ENCODE measurements at places on chromosomes 12 and 14.

- no peak for DNase-seq
Observed at GRCh38 chr12:57750561-57751431, 1.3 kb downstream of the CDK4 start.

- peak; percentile 59 for DNase-seq
Observed at GRCh38 chr12:109714141-109714912, 702 bp downstream of the FAM222A start.

DNA sequence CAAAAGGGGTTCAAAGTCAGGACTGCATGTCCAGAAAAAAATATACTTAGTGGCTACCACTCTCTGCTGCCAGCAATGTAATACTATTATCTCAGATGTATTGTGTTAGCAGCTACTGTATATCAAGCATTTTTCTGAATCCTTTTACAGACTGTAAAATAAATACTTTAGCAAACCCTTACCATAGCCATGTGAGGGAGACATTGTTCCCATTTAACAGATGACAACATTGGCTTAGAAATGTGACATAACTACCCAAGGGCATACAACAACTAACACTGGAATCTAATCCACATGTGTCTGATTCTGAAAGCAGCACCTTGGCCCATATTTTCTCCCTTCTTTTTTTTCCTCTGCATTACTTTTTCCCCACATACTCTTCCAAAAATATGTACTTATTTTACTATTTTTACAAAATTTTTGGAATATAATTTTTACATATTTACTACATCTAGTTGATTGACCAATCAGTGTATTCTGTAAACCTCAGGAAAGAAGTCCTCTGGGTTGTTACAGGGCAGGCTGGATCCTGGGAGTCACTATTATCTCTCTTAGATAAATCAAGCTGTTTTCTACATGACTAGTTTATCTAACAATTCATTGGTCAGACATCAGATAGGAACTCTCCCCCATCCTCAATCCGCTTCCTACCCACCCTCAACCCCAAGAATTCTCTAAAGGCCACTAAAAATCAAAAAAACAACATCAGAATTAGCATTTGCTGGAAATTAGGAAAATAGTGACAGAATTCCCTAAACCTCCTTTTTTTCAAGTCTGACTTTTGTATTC is 154.1 kb downstream of the BTG1 start:
- DNase-seq: no peak

DNA sequence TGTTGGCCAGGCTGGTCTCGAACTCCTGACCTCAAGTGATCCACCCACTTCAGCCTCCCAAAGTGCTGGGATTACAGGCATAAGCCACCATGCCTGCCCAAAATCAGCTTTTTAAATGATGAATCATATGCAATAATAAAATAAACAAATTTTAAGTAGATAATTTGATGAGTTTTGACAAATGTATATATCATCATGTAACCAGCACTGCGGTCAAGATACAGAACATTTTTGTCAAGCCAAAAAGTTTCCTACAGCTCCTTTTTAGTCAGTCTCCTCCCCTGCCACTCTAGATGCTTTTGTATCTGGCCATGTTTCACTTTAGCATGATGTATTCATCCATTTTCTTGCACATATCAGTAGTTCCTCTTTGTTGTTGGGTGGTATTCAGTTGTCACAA is 17.2 kb downstream of the FRMD6 start:
- DNase-seq: no peak

GRCh38 chr12:40945772-40946171 is 242.3 kb upstream of the PDZRN4 start:
- DNase-seq: no peak

GRCh38 chr12:93135286-93136239 is 206.5 kb upstream of the EEA1 start:
- no peak for DNase-seq

DNA sequence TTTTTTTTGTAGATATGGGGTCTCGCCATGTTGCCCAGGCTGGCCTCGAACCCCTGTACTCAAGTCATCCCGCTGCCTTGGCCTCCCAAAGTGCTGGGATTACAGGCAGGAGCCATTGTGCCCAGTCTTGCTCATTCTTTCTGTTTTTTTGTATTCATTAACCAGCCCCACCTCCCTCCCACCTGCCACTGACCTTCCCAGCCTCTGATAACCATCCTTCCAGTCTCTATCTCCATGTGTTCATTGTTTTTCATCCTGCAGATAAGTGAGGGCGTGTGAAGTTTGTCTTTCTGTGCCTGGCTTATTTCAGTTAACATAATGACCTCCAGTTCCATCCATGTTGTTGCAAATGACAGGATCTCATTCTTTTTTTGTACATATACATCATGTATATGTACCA is 19.0 kb downstream of the MYL2 start:
- DNase-seq: no peak

DNA sequence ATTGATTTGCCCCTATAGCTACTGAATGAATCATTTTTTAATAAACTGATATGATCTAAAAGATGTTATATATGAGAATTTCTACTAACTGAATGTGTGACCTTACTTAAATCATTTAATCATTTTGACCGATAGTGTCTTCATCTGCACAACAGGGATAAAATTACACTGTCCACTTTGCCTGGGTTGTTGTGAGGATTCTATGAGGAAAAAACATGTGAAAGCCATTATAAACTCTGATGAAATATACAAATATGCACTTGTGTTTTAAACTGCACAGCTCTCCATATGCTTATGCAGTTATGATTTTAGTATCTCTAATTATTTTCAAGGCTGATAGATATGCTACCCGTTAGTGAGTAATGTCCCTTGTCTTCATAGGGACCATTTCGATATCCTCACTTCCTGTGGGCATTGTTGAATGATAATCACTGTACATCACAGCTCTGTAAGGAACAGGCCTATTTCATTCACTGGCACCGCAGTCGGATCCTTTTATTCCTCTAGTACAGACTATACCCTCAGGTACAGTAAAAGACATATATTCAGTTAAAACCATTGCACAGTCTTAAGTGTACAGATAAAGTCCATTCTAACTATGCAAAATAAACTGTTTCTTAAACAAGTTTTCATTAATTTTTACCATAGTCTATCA is 88.7 kb upstream of the RAP1B start:
- DNase-seq: no peak

GRCh38 chr12:120797677-120798642 is 72.3 kb downstream of the ACADS start:
- DNase-seq: no peak

- DNase-seq: no peak
Observed at GRCh38 chr14:99028521-99028920, 243.5 kb downstream of the BCL11B start.

DNA sequence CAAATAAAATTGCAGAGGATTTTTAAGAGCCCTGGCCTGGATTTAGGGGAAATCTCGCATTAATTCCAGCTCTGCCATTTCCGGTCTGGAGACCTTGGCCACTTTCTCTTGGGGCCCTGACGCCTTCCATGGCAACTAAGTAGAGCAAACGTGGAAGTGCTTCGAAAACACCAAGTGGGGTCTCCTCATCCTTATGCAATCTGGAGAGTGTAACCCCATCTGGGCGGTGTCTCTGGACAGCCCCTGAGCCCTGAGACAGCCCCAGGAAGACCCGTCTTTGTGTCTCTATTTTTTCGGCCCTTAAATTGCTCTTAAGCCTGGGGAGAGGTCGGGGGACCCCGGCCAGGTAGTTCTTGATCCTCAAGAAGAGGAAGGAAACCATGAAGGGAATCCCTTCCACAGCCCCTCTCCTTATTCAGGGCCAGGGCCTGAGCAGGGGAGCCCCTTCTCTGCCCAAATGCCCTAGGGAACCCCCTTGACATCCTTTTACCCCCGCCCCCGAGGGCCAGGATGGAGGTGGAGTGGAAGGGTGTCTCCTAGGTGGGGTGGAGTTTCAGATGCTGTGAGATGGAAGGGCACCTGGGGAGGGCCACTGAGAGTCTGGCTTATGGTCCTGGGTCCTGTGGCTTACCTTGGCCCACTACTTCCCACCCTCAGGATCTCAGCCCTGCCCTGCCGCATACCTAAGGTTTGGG is 17.6 kb upstream of the NR4A1 start:
- DNase-seq: no peak

- DNase-seq: no peak
Observed at GRCh38 chr12:115923851-115924250, 353.6 kb downstream of the MED13L start.

DNA sequence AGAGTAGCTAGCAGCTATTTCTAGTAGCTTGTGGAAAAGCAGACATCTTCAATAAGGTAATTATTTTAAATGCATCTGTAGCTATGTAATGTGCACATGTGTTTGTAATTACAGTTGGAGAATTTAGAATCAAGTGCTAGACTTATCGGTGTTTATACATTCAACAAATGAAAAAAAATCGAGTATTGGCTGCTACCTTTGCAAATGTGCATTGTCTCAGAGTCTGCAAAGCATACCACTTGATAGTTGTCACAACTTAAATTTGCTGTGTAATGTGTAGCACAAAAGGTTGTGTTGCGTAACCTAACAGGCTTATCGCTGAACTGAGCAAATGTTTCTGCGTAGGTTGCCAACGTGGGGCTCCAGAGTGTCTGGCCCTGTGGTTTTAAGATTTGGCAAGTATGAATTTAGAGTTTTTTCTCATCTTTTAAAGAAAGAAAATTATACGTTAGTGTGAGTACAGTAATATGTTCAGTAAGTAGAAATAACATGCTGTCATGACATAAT is 44.3 kb downstream of the TMTC2 start:
- DNase-seq: no peak

- DNase-seq: no peak
Observed at GRCh38 chr14:20659813-20660395, 18.4 kb upstream of the OR6S1 start.

DNA sequence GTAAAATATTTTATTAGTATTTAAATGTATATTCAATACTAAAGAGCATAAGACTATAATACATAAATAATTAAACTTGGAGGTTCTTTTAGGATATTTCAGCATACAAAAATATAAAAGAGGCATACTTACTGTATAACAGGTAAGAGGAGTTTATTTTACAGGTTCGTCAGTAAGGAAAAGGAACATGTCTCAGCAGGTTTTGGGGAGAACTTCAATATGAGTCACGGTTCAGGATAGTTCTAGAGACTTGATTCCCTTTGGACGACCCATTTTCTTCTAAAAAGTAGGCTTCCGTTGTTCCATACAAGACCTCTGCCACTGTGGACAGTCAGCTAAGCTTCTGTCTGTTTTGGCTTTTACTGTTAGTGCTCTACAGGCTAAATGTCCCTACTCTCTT is 181.1 kb downstream of the ALX1 start:
- DNase-seq: no peak

DNA sequence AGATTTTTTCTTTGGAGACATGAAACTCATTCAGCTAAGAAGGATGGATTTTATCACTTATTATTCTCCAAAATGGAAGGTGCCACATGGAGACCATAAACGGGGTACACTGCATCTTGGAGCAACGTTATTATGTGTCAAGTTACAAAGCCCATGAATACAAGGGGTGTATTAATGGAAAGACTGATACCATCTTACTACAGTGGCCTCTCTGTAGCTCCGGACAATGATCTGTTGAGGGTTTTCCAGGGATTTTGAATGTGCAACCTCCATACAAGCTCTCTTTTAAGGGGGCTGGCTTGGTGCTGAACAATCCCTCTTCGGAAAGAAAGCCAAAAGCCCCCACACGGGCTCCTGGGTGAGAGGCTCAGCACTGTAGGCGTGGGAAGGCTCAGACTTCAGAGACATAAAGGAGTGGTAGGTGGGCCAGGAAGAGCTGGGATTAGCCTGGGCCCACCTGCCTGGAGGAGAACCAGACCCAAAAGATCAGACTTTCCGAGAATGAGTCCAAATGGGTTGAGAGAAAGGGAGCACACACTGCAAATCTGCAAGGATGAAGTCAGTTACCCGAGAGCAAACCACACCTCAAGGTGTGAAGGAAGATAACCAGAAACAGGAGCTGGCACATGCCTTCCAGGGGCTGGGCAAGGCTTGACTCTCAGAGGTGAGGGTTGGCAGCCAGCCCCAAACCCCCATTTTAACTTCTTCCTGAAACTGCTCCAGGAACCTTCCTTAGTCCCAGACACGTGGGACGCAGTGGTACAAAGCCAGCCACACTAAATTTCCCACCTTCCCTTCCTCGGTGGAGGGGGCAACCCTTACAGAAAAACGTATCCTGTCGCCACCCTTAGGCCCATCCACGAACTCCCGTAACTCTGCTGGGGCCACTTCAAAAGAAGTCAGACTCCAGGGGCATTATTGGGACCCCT is 1.5 kb downstream of the VPS37B start:
- DNase-seq: no peak

DNA sequence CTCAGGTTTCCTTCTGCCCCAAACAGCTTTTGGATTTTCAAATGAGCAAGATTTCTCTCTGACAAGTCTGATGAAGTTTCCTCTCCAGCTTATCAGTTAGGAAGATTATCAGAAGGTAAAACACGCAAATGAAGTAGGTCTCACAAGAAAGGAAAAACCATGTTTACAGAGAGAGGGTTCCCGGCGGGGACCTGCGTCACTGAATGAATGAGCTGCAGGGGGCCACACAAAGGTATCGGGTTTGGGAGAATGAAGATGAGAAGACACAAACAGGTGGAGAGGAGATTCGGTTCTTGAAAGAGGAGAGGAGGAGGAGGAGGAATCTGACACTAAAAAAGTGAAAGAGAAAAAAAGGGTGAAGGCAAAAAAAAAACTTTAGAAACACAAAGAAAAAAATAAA is 208.6 kb downstream of the CALM1 start:
- DNase-seq: no peak

DNA sequence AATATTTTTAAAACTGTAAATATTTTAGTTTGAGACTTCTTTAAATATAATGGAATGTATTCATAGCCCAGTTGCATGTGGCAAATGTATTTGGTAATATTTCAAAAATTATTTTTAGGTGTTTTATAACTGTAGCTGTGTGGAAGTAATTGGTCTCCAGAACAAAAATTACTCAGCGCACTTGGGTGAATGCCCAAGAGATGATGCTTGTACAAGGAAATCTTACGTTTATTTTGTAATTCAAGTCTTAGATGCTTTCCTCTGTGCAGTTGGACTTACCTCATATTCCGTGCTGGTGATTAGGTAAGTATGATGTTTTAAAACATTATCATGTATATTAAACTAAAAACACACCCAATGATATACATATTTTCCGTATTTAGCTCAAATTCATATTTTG is 76.7 kb upstream of the SLCO1B1 start:
- DNase-seq: no peak

GRCh38 chr12:91361864-91362263 is 179.2 kb upstream of the DCN start:
- no peak for DNase-seq

GRCh38 chr12:93984005-93984404 is 164.4 kb upstream of the PLXNC1 start:
- DNase-seq: no peak

DNA sequence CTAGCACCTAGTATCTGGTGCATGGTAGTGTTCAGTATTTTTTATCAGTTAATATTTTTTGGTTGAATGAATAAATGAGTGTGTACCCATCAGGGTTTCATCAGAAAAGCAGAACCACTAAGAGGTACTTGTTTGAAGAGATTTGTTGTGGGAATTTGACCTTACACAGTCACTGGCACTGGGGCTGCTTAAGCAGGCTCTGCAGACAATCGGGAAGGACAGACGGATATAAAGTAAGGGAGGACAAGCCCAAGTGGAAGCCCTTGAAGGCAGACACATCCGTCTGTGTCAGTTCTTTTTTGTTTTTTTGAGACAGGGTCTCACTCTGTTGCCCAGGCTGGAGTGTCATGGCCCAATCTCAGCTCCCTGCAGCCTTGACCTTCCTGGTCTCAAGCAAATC is 38.7 kb downstream of the CD9 start:
- DNase-seq: no peak

- no peak for DNase-seq
Observed at GRCh38 chr12:120067084-120067869, 49.3 kb downstream of the RAB35 start.

Measured in GM12891 (cell line).